A549 (cell line): ENCODE measurements at places on chromosomes 3 and 15. TPM values are rescaled to one million over a fixed set of nuclear protein-coding genes. Genes with fewer than 3 reads are reported as not detected.

Gene RLBP1
- not detected in 3 replicates for polyA plus RNA-seq

Gene TFRC
- 114 to 139 TPM (median 132 TPM) in 3 replicates for polyA plus RNA-seq

Gene ROPN1
- polyA plus RNA-seq, result not detected in 3 replicates

Gene COLQ
- 0.63 to 0.80 TPM (median 0.71 TPM) in 3 replicates for polyA plus RNA-seq

Gene RRP9
- 31.3 to 35.1 TPM (median 34.3 TPM) in 3 replicates for polyA plus RNA-seq

Gene H1-8
- polyA plus RNA-seq, result not detected in 3 replicates

Gene TMEM207
- polyA plus RNA-seq, result not detected in 3 replicates

Gene PLA2G4E
- not detected in 3 replicates for polyA plus RNA-seq

Gene CHRNB4
- polyA plus RNA-seq, result 0.45 to 0.69 TPM (median 0.53 TPM) in 3 replicates

Gene RTP1
- not detected in 3 replicates for polyA plus RNA-seq

Gene ITPR1
- 2.8 to 3.8 TPM (median 3.2 TPM) in 3 replicates for polyA plus RNA-seq

Gene ZNF770
- polyA plus RNA-seq, result 23.8 to 25.1 TPM (median 24.9 TPM) in 3 replicates

Gene FSIP1
- polyA plus RNA-seq, result 0.71 to 0.90 TPM (median 0.80 TPM) in 3 replicates

Gene NMD3
- polyA plus RNA-seq, result 53.4 to 62.0 TPM (median 56.3 TPM) in 3 replicates

Gene DNASE1L3
- polyA plus RNA-seq, result not detected in 3 replicates

Gene TM6SF1
- 0.08 to 0.12 TPM in 2 of 3 replicates, not detected in the other for polyA plus RNA-seq

Gene WDR49
- not detected in 3 replicates for polyA plus RNA-seq

Gene FAM174B
- polyA plus RNA-seq, result 4.6 to 5.9 TPM (median 5.2 TPM) in 3 replicates

Gene PLA2G4B
- 2.2 to 2.7 TPM (median 2.2 TPM) in 3 replicates for polyA plus RNA-seq

Gene GCSAM
- not detected in 3 replicates for polyA plus RNA-seq

Gene GABRR3
- not detected in 3 replicates for polyA plus RNA-seq

Gene THRB
- 2.2 to 2.3 TPM (median 2.3 TPM) in 3 replicates for polyA plus RNA-seq

Gene PLAAT1
- polyA plus RNA-seq, result 0.09 TPM in 1 of 3 replicates, not detected in the others
